ENCODE measurements at places on chromosomes 6 and 20.

- DNase-seq: no peak
Measured at GRCh38 chr6:85465762-85466161, 15.9 kb downstream of the NT5E start.

GRCh38 chr6:133099573-133099972, 141.6 kb upstream of the EYA4 start:
- DNase-seq: peak; percentile 70

DNA sequence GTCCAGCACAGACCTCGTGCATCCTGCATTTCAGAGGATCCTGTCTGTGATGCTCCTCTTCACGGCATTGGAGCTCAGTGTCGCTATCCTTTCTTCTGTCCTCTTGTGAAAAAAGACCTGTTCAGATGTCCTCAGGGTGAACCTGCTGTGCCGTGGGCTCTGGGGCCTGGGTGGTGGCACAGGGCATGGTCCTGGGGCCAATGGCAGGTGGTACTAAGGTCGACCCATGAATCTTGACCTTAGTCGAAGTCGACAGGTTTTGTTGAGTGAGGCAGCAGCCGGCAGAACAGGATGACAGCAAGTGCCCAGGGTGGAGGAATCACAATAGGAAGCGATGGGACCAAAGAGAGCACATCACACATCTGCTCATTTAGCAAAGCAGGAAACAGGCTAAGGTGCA, 22.0 kb upstream of the MAS1L start:
- no peak for DNase-seq

DNA sequence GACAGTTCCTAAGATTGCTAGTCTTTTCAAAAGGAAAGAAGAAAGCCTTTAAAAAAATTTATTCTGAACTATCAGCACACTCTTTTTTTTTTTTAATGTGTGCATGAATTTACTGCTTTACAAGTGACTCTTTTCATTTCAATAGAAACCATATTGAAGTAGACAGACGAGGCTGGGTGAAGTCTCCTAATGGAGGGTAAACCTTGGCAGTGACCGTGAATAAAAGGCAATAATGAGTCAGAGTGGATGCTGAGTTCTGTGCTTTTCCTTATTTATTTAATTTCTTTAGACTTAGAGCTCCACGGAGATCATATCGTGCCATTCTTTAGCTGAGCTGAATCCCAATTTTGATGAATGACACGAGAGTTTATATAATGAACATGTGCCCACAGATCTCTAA, 196.9 kb downstream of the PRL start:
- DNase-seq: no peak

DNA sequence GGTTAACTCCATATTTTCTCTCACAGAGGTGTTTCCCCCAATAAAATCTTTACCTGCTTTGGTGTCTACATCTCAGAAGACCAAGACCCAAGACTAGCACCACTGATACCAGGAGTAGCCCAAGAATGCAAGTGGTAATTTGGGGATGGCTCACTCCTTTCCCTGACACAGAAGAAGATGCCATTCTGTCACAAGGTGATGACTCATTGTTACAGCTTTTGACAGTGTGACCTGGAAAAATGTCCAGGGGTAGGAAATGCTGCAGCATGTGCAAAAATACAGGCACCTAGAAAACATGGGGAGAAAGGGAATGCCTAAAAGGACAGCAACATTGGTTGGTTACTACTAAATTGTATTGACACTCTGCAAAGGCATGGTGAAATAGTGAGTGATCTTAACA, 254.0 kb upstream of the GJE1 start:
- no peak for DNase-seq

DNA sequence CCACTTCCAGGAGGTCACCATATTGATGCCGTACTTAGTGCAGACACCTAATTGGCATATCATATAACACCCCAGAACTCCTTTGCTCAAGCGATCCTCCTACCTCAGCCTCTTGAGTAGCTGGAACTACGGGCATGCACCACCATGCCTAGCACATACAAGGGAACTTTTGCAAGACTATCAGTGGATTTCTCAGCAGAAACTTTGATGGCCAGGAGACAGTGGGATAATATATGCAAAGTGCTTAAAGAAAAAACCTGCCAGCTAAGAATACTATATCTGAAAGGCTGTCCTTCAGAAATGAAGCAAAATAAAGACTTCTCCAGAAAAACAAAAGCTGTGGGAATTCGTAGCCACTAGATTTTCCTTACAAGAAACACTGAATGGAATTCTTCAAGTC, 387.1 kb downstream of the DHX35 start:
- no peak for DNase-seq

- DNase-seq: no peak
Measured at GRCh38 chr6:98092331-98092730, 742.0 kb upstream of the POU3F2 start.

GRCh38 chr6:146990821-146991798, 213.1 kb upstream of the STXBP5 start:
- peak; percentile 45 for DNase-seq

DNA sequence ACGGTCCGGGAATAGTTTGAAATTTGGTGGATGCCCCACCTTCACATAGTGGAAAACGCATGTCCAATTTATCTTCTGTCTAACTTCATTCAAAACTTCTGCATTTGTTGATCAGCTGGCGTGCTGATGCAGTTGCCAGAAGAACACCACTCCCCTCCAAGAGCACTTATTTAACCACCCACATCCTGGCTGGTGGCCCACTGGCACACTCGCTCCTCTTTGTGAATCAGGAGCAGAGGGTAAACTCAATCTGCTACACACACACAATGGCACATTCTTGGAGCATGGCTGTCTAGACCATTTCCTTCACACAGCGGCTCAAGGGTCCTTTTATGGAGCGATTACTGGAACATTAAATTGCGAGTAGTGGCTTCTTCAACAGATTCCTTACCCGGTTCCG, 55.1 kb upstream of the CEP162 start:
- peak; percentile 77 for DNase-seq

DNA sequence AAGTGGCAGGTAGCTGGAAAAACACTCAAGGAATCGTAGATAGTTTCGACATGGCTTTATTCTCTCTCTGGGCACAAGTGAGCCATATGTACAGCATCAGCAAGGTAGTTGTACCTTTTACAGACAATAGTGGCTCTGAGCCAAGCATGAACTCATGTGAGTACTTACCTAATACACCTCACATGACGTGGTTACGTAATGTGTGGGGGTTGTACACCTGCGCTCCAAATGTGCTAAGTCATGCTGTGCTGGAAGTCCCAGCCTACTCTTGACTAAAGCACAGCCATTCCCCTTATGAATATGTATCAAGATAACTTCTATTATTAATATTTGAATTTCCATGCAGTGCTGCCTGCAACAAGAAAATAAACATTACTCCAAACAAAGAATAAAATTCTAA, 78.8 kb upstream of the HMGN3 start:
- no peak for DNase-seq

- DNase-seq: peak; percentile 4
Measured at GRCh38 chr6:46655803-46656202, 3.0 kb downstream of the SLC25A27 start.

DNA sequence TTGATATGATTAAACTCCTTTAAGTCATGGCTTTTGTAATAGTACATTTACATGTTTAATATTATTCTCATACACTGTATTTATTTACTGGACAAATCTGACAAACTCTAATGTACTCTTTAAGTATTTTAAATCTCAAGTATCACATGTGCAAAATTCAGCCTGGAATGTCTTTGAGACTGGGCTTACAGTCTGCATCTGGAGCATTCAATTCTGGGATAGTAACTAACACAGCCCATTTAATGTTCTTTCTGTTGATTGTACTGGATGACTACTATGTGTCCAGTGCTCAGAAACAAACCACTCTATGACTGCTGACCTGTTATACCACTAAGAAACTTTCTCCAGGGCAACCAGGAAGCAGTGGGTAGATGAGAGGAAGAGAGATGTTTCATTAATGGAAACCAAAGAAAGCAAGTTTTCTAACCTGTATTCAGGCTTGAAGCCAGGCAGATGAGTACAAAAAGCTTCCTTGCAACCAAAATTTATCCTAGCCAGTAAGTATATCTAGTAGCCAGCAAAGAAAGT, 26.8 kb downstream of the FBXL4 start:
- no peak for DNase-seq

DNA sequence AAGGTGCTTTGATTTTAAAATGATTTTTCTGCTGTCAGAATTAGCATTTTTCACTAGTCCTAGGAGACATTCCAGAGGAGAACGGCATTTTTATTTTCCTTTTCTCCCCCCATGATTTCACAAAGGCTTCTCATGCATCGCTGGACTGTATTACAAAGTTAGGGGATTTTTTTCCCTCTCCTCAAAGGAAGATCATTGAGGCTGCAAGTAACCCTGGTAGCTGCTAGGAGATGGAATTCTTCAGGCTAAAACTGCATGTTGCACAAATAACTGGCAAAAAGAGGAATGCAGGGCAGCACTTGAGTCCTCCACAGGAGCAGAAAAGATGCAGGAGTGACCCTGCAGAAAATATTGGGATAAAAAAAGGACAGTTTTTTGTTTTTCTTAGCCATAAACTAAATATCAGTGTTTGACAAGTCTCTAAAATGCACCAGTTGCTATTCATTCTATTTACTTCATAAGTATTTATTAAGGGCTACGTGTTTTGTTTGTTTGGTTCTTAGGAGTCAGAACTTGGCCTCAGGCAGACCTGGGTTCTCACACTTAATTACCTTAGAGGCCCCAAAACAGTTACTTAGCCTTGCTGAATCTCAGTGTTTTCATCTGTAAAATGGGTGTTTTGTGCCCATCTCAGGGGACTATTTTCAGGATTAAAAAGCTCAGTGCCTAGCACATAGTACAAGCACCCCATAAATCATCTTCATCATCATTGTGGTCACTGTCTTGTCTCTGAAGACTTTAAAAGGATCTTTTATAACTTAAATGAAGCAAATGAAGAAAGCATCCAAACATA, 144.5 kb upstream of the ID4 start:
- DNase-seq: peak; percentile 18

DNA sequence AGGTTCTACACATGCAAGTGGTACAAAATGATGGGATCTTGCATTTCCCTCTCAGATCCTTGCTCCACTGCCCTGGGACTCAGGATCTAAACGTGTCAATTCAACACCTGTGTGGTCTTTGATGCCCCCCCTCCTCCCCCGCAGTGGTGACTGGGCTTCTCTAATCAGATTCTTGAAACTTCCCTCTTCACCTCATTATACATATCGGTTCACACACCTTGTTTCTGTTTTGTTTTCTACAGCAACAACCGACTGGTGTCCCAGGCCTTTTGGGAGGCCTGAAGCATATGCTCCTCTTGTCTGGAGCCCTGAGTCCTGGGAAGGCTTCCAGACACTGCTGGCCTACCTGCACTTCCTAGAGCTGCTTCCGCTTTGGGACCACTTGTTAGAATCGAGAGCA, 20.0 kb downstream of the SAMD3 start:
- DNase-seq: no peak

GRCh38 chr6:37097335-37097734, 72.6 kb upstream of the PIM1 start:
- DNase-seq: no peak

- no peak for DNase-seq
Measured at GRCh38 chr6:94341173-94341572, 921.8 kb upstream of the EPHA7 start.

GRCh38 chr20:63501818-63502670, 3.2 kb upstream of the EEF1A2 start:
- no peak for DNase-seq

GRCh38 chr6:89047473-89047872, 33.1 kb upstream of the PNRC1 start:
- DNase-seq: no peak

- DNase-seq: peak; percentile 97
Measured at GRCh38 chr6:85404564-85405174, 45.2 kb upstream of the NT5E start.

- DNase-seq: no peak
Measured at GRCh38 chr6:47595785-47596184, 102.6 kb upstream of the ADGRF4 start.

DNA sequence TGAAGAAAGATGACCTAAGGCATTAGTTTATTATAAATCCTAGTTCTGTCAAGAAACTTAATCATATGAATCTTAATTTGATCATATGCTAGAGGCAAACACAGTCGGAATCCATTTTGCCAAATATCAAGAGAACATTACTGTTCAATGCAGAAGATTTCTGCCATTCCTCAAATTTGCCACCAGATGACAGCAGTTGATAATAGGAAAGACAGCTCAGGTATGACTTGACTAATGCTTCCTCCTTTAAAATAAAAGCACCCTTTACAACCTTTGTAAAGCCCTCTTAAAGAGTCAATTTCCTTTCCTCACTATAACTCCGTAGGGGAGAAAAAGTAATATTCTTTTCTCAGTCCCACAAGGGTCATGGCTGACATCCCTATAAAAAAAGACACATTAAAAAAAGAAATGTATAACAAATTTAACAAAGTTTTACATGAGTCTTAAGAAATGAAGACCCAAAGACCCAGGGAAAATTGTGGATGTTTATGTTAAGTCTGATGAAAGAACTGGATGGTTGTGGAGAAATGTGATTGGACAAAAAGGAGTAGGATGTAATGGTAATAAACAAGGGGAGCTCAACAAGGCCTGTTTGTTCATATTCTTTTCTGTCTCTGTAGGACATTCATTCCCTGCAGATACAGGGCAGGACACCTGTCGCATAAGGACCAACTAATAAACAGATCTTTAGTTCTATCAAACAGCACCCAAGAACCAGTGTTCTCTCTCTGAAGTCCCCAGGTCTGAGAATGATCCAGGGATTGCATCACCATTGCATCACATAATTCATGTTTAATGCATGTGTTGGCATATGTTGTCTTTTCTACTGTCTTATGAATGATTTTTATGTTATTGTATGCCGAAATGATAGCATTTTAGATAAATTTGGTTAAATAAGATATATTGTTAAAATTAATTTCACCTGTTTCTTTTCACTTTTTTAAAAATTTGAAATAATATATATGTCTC, 23.0 kb upstream of the IL17A start:
- peak; percentile 29 for DNase-seq
